D721Med (cell line): ENCODE measurements at places on chromosomes 12 and 14.

- DNase-seq, result no peak
Measured at GRCh38 chr14:73741876-73742519, 27.8 kb upstream of the PNMA1 start.

- DNase-seq, result no peak
Measured at GRCh38 chr12:43208627-43209026, 343.4 kb downstream of the ADAMTS20 start.

DNA sequence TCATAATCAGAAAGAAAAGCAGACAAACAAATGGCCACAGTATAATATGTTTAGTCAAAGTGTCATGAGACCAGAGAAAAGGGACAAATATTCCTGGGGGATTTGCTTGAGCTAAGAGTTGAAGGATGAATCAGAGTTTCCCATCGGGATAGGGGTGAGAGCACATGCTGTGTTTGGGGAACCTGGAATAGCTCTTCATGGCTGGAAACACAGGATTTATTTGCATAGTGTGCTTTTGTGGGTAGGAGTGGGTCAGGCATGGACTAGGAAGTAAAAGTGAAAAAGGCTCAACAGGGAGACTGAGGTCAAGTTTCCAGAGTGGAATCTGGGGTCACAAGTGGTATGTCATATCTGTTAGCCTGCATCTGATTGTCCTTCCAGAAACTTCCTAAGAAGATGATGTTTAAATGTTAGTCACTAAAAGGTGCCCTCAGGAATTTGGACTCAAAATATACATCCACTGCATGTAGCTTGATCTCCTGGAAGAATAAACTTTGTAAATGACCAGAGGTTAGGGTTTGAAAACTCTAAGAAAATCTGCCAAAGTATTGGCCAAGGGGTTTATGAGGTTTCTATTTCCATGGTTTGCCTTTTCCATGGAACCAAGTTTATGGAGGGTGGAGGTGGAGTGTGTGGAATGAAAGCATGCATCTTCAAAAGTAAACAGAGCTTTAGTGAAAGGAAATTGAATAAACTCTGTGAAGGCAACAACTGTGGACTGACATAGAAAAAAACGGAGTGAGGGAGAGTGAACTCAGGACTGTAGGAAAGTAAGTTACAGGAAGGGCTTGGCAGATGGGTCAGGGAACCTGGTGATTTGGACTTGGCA is 344.6 kb downstream of the C12orf75 start:
- DNase-seq, result no peak

DNA sequence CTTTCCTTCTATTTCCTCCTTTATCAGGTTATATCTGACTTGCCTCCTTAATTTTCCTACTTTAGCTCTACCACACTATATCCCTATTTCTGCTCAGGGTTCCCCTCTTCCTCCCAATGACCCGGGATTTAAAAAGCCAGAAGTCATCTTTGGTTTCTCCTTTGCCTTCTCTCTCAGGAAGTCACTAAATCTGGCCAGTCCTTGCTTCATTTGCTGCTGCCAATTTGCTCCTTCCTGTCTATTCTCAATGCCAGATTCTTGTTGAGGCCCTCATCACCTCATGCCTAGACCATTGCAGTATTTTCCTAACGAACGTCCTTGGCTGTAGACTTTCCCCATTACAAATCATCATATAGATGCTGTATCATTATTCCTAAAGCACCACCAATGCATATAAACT is 26.5 kb upstream of the NID2 start:
- no peak for DNase-seq

GRCh38 chr12:88594780-88595179 is 14.5 kb upstream of the KITLG start:
- DNase-seq, result no peak

DNA sequence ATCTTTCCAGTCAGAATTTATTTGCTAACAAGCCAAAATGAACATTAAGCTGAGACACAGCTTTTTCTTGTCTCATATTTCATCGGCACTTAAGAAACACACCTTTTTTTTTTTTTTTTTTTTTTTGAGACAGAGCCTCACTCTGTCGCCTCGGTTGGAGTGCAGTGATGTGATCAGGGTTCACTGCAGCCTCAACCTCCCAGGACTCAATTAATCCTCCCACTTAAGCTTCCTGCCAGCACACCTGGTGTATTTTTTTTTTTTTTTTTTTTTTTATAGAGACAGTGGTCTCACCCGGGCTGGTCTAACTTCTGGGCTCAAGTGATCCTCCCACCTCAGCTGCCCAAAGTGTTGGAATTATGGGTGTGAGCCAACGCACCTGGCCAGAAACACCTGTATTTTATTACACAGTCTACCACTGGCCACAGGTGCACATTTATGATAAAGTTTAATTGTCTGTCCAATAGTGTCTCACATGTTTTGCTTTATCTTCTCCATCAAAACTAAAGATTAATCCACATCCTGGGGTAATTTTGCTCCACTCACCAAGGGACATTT is 62.7 kb downstream of the C2CD5 start:
- no peak for DNase-seq
